ENCODE measurements at places on chromosomes 6 and 20.

DNA sequence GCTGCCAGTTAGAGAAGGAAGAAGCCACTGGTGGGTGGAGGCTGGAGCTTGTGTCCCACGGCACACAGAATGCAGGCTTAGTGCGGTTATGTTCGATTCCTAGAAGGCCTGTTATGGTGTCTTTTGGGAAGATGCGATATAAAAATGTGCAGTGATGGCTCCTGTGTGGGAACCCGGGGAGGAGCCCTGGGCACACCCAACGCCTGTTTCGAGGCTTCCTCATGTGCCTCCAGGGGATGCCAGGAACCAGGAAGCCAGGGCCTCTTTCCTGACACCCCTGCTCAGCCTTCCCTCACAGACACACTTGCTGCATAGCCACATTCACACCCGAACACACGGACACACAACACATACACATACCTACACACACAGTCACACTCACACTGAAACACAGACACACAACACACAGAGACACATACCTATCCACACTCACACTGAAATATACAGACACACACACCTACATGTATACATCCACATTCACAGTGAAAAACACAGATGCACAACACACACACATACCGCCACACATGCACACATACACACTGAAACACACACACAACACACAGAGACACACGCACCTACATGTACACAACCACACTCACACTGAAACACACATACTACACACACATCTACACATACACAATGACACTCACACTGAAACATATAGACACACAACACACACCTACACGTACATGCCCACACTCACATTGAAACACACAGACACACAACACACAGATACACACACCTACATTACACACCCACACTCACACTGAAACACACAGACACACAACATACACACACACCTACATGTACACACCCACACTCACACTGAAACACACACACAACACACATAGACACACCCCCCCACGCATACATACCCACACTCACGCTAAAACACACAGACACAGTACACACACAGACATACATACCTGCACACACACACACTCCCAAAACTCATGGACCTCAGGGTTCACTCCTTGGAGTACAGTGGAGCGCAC lies 1.2 kb upstream of the CST11 start:
- no peak for DNase-seq

GRCh38 chr20:6966721-6967120 lies 199.2 kb downstream of the BMP2 start:
- no peak for DNase-seq

DNA sequence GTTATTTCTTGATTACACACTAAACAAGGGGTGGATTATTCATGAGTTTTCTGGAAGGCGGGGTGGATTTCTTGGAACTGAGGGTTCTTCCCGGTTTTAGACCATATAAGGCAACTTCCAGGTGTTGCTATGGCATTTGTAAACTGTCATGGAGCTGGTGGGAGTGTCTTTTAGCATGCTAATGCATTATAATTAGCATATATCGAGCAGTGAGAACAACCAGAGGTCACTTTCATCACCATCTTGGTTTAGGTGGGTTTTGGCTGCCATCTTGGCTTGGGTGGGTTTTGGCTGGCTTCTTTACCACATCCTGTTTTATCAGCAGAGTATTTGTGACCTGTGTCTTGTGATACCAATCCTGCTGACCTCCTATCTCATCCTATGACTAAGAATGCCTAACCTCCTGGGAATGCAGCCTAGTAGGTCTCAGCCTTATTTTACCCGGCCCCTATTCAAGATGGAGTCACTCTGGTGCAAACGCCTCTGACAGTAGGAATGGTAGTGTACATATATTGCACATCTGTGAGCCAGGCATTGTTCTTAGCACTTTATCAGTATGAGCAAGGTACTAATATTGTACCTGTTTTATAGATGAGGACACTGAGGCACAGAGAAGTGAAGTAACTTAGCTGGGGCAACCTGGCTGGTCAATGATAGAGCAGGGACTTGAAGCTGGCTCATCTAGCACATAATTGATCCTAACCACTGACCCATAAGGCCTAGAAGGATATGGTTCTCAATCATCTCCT lies 203.7 kb downstream of the NFATC2 start:
- DNase-seq = no peak

DNA sequence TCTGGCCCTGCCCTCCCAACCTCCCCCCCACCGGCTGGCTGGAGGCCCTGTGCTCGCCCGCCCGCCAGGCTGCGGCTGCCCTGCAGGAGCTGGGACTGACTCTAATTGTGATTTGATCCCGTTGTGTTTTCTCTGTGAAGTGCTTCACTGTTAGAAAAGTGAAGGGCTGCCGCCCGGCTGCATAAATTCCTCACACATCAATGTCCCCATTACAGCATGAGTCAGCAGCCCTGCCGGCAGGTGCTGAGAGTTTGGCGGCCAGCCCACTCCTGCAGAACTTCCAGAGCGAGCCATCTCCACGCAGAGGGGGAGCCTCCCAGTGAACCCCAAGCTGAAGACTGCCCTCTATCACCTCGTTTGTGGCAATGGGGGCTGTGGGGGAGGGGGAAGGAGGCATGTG lies 137.9 kb downstream of the DLL1 start:
- DNase-seq = peak; percentile 13

- no peak for DNase-seq
Observed at GRCh38 chr6:6683969-6684833, 95.7 kb downstream of the LY86 start.

- no peak for DNase-seq
Observed at GRCh38 chr6:45838451-45838850, 177.2 kb downstream of the CLIC5 start.

- DNase-seq = no peak
Observed at GRCh38 chr20:58399926-58400325, 10.9 kb downstream of the VAPB start.

DNA sequence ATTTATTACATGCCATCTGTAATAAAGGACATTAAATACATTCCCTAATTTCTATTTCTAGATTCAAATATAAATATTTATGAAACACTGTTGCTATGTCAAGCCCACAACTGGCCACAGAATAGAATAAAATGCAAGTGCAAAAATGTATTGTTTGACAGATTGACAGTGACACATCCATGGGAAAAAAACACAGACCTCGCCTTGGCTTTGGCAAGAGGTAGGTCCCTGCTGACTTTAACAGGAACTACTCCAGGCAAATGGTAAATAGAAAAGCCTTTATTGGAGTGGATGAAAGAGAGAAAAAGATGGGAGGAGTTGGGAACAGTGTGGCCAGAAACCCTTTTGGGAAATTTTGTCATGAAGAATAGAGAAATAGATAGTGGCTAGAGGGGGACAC lies 622.9 kb downstream of the UTRN start:
- no peak for DNase-seq

DNA sequence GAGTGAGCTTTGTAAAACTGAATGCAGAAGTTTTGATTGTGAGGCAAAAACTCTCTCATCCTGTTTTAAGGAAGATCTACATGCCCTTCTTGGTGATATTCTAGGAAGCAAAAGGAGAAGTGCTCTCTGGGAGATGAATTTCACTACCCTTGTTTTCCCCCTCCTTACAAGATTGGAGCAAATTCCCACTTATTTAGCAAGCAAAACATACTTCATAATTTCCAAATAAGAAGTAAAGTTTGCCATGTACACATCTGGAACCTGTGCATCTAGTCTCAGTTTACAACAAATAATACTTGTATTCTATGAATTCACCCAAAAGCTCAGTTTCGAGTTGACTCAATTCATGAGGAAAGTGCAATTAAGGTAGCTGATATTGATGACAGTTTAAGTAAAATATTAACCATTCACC lies 27.6 kb upstream of the IFNGR1 start:
- DNase-seq = no peak

DNA sequence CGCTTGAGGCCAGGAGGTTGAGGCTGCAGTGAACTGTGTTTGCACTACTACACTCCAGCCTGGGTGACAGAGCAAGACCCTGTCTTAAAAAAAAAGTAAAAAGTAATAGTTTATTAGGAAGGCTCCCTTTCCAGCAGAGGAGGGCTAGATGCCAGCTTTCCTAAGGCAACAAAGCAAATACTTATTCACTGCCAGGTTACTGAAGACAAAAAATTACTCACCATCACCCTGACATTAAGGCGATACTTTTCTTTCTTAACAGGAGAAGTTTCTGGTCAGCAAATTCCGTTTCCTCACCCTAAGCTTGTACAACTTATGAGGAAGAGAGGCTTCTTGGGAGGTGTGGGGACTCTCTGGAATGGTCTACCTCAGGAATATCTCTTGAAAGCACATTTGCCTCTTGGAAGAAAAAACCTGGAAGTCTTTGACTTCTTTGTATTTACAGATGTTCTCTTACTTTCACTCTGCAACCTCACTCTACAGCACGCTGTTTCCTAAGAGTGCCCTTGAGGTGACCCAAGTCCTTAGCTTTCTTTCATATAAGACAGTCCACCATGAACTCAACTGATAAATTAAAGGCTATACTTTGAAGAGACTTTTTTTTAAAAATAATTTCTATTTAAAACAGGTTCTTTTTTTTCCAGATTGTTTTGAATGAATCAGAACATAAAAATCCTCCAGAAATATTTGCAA lies 52.9 kb upstream of the TRAF3IP2 start:
- DNase-seq = no peak

DNA sequence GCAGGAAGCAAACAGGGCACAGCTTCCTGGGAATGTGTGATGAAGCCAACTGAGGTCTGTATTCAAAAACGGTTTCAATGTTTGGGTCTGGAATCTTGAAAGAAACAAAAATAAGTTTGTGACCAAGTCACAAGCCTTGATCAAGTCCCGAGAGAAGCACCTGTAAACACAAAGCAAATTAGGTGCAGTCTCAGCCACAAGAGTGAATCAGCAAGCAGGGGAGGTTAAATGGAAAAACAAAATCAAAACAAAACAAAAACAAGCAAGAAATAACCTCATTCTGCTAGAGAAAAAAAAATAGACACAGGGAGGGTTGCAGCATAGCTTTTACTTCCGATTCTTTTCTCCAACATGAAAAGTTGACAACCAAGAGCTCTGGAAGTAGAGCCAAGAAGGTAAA lies 201.7 kb downstream of the CLIC5 start:
- DNase-seq = no peak

DNA sequence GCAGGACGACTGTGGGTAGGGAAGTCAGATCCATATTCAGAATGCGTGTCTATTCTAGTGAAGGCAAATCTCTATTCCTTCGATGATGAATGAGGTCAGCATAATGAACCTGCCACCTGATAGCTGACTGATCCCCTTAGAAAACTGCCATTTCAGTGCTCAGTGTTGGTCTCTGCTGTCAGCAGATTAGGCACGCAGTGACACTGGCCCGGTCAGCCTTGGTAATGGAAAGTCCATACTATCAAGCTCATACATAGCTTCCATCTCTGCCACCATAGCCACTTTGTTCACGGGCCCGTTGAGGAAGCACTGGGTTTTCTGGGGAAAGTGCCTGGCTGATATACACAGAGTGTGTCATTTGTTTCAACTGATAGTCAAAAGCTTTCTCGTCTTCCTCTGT lies 54.0 kb downstream of the C6orf52 start:
- DNase-seq = no peak

GRCh38 chr6:74075323-74075722 lies 379.3 kb downstream of the CD109 start:
- DNase-seq = no peak

- no peak for DNase-seq
Observed at GRCh38 chr6:54179152-54179551, 67.9 kb downstream of the MLIP start.

- DNase-seq = no peak
Observed at GRCh38 chr6:134657751-134658527, 292.0 kb downstream of the ALDH8A1 start.

DNA sequence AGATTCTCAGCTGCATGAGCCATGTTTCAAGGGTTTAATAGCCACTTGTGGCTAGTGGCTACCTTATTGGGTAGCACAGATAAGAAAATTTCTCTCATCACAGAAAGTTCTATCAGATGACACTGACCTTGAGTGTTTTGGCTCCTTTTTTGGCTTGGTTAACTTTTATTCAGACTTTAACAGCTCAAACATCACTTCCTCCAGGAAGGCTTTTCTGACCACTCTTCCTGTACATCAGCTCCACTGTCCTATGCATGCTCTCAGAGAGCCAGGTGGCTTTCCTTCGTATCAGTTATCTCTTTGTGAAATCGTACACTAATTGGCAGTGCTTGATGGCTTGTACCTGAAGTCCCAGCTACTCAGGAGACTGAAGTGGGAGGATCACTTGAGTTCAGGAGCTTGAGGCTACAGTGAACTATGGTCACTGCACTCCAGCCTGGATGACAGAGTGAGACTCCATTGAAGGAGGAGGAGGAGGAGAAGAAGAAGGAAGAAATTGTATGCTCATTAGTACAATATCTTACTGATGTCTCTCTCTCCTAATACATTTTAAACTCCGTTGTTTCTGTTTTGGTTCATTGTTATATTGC lies 10.7 kb downstream of the MAFB start:
- no peak for DNase-seq

DNA sequence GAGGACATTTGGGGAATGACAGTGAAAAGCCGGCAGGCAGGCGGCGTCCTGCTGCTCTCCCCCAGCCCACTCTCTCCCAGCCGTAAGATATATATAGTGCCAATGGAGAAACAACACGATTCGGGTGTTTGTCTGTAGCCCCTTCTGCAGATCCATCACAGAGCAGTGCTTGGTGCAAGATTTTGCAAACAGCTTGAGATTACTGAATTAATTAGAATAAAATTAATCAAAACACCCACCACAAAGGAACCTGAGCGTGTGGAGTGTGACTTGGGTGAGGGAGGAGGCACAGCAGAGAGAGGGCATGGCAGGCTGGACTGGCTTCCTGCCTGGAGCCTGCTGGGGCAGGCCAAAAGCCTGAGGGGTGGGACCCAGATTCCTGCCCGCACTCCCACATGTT lies 28.8 kb upstream of the CCDC167 start:
- DNase-seq = no peak

GRCh38 chr6:157867981-157868380 lies 44.9 kb downstream of the SNX9 start:
- DNase-seq = no peak

- DNase-seq = no peak
Observed at GRCh38 chr6:38012573-38012972, 193.0 kb downstream of the ZFAND3 start.

DNA sequence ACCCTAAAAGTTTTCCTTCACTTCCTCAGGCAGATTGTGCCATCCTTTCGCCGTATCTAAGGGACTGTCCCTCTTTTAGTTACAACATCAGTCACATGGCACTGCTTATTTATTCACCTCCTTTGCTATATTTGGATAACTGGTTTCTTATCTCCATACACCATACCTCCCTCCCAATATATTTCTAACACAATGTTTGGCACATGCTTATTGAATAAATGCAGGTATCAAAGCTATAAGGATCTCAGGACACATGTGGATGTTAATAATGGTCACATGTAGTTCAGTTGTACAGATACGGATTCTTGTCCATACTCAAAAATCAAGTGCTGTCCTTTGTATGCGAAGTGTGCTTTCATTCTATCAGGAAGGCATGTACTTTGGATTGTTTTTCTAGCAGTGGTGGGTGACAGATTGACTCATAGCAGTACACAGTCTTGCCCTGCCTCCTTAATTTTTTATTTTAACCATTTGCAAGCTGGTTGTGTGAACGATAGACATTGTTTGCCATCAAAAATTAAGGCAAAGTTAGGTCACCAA lies 407.1 kb upstream of the RUNX2 start:
- DNase-seq = no peak

- no peak for DNase-seq
Observed at GRCh38 chr6:151294561-151295101, 54.9 kb downstream of the AKAP12 start.

- DNase-seq = no peak
Observed at GRCh38 chr6:56155634-56156141, 91.7 kb downstream of the COL21A1 start.
